GM23248 (cell line): ENCODE measurements at places on chromosomes 3 and 15. TPM values are rescaled to one million over a fixed set of nuclear protein-coding genes. Genes with fewer than 3 reads are reported as not detected.

The TMEM207 gene
- not detected in 2 replicates for total RNA-seq

The LXN gene
- 28.7 and 34.9 TPM in 2 replicates for total RNA-seq

The MKRN3 gene
- total RNA-seq, result 0.13 and 0.76 TPM in 2 replicates

The C3orf22 gene
- not detected in 2 replicates for total RNA-seq

The IL17RC gene
- total RNA-seq, result 41.8 and 49.4 TPM in 2 replicates

The SEMA3G gene
- total RNA-seq, result not detected in 2 replicates

The ARGFX gene
- total RNA-seq, result not detected in 2 replicates

The PRR20G gene
- total RNA-seq, result not detected in 2 replicates

The LRRN1 gene
- not detected in 2 replicates for total RNA-seq

The VEPH1 gene
- 34.0 and 44.0 TPM in 2 replicates for total RNA-seq

The GRAMD1C gene
- 3.2 and 19.9 TPM in 2 replicates for total RNA-seq

The UBXN7 gene
- total RNA-seq, result 13.9 and 19.1 TPM in 2 replicates

The CLDND1 gene
- total RNA-seq, result 46.4 and 51.3 TPM in 2 replicates

The SPG11 gene
- total RNA-seq, result 53.6 and 75.6 TPM in 2 replicates

The PRSS50 gene
- total RNA-seq, result not detected in 2 replicates

The ZPLD1 gene
- total RNA-seq, result 0.22 TPM in 1 of 2 replicates, not detected in the other

The CGNL1 gene
- total RNA-seq, result 0.11 and 0.13 TPM in 2 replicates

The ANKRD63 gene
- not detected in 2 replicates for total RNA-seq

The MAGEL2 gene
- total RNA-seq, result 0.22 TPM in 1 of 2 replicates, not detected in the other

The GOLGA6D gene
- total RNA-seq, result not detected in 2 replicates

The TMEM212 gene
- not detected in 2 replicates for total RNA-seq

The ALDH1A3 gene
- total RNA-seq, result 5.8 and 9.9 TPM in 2 replicates

The FGF7 gene
- 331 and 351 TPM in 2 replicates for total RNA-seq

The PLCH1 gene
- under 0.01 TPM in 1 of 2 replicates, not detected in the other for total RNA-seq

The FANCD2OS gene
- not detected in 2 replicates for total RNA-seq

The GOLGA8T gene
- not detected in 2 replicates for total RNA-seq

The LYZL4 gene
- not detected in 2 replicates for total RNA-seq

The CTXND1 gene
- total RNA-seq, result not detected in 2 replicates

The ARHGEF3 gene
- 1.1 and 3.0 TPM in 2 replicates for total RNA-seq

The ITGA11 gene
- 352 and 408 TPM in 2 replicates for total RNA-seq

The ANKUB1 gene
- not detected in 2 replicates for total RNA-seq

The DPPA4 gene
- total RNA-seq, result not detected in 2 replicates

The CACNA2D3 gene
- total RNA-seq, result under 0.01 and 0.43 TPM in 2 replicates

The THUMPD3 gene
- 38.9 and 41.7 TPM in 2 replicates for total RNA-seq

The ZMYND10 gene
- total RNA-seq, result 1.5 TPM in 1 of 2 replicates, not detected in the other

The ZNF502 gene
- total RNA-seq, result 3.8 and 4.3 TPM in 2 replicates

The PLSCR2 gene
- not detected in 2 replicates for total RNA-seq

The TM4SF1 gene
- total RNA-seq, result 7.2 and 10.5 TPM in 2 replicates

The GPR87 gene
- total RNA-seq, result 0.22 TPM in 1 of 2 replicates, not detected in the other

The MLF1 gene
- total RNA-seq, result 13.4 and 17.3 TPM in 2 replicates

The UQCRC1 gene
- total RNA-seq, result 285 and 490 TPM in 2 replicates

The CX3CR1 gene
- total RNA-seq, result not detected in 2 replicates

The ZNF621 gene
- total RNA-seq, result 9.6 and 13.4 TPM in 2 replicates

The FES gene
- 3.5 and 7.5 TPM in 2 replicates for total RNA-seq

The DISP2 gene
- total RNA-seq, result 0.11 and 0.13 TPM in 2 replicates

The GNAT1 gene
- not detected in 2 replicates for total RNA-seq

The HMG20A gene
- 17.8 and 25.1 TPM in 2 replicates for total RNA-seq

The PLA1A gene
- not detected in 2 replicates for total RNA-seq

The MB21D2 gene
- 24.2 and 26.4 TPM in 2 replicates for total RNA-seq

The ALS2CL gene
- 3.1 and 3.4 TPM in 2 replicates for total RNA-seq

The KATNBL1 gene
- total RNA-seq, result 39.3 and 50.8 TPM in 2 replicates

The FAM174B gene
- total RNA-seq, result 1.9 and 4.4 TPM in 2 replicates

The GOLGA8R gene
- total RNA-seq, result 0.65 and 1.0 TPM in 2 replicates

The CDC25A gene
- total RNA-seq, result 4.3 and 4.6 TPM in 2 replicates

The TRIM59 gene
- 14.8 and 26.1 TPM in 2 replicates for total RNA-seq
